ENCODE measurements at places on chromosomes 11 and 22.

DNA sequence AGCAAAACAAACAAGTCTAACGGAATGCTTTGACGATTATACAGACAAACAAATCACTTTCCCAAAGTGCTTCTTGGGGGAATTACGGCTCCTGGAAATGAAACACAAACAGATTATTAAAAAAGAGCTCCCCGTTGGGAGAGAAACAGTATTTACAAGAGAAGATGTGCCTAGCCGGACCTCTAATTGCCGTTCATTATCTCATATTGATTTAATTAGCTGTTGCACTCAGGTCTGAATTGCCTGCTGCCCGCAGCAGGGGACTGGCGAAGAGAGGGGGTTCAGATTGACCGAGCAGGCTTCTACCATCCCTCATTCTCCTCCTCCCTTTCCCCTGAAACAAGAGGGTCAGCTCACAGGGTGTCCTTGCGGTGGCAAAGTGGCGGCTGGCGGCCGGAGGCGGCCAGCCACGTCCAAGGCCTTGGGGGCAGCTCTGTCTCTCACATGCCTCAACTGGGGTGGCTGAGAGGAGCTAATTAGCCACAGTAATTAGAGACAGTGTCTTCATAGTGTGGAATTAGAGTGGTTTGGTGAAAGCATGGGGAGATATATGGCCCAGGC, 295.1 kb downstream of the MIAT start:
- no peak for DNase-seq

DNA sequence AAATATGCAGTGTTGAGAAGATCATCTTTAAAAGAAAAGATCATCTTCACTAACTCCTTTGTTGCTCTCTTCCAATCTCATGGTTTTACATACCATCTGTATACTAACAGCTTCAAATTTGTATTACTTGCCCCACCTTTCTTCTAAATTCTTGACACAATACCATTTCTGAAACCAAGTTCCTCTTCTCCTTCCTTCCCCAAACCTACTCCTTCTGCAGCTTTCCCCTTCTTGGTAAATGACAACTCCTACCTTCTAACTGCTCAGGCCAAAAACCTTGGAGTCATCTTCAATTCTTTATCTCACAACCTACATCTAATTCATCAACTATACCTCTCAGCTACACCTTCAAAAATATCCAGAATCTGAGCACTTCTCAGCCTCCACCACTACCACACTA, 9.3 kb downstream of the PRCP start:
- DNase-seq: no peak

GRCh38 chr11:66745356-66746235, 16.6 kb upstream of the SPTBN2 start:
- DNase-seq: no peak

DNA sequence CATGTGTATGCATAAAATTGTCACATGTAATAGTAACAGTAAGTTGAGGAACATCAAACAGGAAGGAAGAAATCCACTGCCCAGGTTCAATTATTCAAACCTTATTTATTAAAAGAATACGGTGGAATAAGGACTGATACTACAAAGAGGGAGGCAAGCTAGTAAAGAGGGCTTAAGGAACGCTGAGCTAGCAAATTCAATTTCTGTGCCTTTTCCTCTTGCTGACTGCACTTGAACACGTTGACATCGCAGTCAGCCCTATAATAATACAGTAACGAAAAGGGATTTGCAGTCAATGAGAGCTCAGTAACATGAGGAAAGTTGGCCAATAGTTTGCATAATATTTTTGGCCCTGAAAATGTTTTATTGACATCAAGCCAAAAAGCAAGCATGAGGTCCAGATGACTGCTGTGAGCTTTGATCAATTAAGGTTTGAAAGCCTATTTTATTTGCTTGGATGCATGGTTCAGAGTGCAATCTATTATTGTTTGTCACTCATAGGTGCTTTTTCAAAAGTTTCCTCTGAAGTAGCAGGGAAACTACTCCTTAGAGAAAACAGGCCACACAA, 861.8 kb downstream of the LRRC4C start:
- no peak for DNase-seq

- DNase-seq: no peak
These were observed 57.4 kb downstream of the BUD13 start for GRCh38 chr11:116715383-116715782.

- no peak for DNase-seq
These were observed 450 bp downstream of the CBX6 start for GRCh38 chr22:38871360-38872171.

GRCh38 chr22:40024201-40025061, 29.7 kb downstream of the FAM83F start:
- peak; percentile 91 for DNase-seq

DNA sequence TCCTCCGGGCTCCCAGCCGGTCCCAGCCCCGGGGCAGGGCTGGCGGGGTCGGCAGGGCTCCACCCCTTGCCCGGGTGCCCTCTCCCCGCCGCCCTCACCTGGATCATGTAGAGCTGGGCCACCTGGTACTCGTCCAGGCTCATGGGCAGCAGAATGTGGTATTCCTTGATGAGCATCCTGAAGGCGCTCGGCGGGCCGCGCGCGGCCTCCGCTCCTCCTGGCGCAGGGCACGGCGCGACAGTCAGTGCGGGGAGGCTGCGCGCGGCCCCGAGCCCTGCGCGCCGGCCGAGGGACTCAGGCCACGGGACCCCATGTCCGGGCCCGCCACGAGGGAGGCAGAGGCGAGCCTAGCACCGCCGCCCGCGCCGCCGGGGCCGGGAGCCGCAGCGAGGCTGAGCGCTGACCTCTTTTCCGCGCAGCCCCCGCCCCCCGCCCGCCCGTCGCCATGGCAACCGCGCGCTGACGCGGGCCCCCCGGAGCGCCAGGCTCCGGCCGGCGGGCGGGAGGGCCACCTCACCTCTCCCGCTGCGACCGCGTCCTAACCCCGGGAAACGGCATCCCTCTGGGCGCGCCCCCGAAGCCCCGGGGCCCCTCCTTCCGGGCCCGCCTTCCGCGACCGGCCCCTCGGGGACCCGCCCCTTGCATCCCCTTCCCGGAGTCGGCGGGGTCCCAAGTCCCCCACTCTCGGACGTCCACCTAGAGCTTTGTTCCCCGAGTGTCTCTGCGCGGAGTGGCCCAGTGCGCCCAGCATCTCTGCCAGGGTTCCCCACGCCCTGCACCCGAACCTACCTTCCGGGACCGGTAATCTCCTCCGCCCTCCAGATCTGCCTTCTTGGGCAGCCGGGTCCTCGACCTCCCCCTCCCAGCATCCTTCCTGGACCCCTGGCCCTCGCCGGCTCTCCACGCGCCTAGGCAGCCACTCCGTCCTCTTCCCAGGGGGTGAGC, 886 bp downstream of the PITPNM1 start:
- DNase-seq: peak; percentile 58

GRCh38 chr11:76589964-76590950, 80.3 kb downstream of the LRRC32 start:
- no peak for DNase-seq

DNA sequence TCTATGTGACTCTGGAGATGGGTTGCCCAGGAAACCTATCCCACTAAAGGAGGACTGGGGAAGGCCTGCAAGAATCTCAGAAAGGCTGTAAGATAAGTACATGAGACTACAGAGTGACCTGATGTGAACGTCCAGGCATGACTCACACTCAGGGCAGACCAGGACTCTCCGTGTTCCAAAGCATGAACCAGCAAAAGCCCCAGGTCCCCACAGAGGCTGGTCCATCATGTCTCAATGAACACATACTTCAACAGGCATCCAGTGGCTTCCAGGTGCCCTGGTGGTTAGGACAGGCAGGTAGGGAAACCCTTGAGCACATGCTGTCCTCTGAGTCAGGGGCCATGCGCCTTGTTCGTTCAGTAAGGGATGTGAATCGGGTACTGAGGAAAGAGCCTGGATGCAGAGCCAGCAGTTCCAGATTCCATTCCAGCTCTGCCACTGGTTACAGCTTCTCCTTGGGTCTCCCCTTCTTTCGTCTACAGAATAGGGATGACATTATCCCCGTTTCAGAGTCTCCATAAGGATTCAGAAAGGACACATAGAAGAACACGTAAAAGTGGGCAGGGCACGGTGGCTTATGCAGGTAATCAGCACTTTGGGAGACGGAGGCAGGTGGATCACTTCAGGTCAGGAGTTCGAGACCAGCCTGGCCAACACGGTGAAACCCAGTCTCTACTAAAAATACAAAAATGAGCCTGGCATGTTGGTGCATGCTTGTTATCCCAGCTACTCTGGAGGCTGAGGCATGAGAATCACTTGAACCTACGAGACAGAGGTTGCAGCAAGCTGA, 129.0 kb upstream of the TEAD1 start:
- DNase-seq: no peak

- DNase-seq: no peak
These were observed 47.2 kb downstream of the MCHR1 start for GRCh38 chr22:40726514-40726913.

DNA sequence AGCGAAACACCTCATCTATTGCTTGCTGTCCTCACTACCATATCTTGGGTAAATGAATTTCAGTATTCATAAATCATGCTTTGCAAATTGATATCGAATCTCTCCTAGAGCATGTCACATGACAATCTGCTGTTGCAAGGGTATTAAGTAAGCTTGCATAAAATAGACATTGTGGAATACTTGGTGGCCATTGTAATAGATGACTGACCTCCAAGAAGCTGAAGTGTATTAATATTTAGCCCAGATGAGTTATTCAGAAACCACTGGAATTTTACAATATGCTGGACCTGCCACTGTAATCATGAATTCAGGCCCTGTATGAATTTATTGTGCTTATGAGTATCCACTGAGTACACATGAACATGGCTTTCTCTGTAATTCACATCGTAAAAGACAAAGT, 289.7 kb upstream of the ARHGAP42 start:
- DNase-seq: no peak

DNA sequence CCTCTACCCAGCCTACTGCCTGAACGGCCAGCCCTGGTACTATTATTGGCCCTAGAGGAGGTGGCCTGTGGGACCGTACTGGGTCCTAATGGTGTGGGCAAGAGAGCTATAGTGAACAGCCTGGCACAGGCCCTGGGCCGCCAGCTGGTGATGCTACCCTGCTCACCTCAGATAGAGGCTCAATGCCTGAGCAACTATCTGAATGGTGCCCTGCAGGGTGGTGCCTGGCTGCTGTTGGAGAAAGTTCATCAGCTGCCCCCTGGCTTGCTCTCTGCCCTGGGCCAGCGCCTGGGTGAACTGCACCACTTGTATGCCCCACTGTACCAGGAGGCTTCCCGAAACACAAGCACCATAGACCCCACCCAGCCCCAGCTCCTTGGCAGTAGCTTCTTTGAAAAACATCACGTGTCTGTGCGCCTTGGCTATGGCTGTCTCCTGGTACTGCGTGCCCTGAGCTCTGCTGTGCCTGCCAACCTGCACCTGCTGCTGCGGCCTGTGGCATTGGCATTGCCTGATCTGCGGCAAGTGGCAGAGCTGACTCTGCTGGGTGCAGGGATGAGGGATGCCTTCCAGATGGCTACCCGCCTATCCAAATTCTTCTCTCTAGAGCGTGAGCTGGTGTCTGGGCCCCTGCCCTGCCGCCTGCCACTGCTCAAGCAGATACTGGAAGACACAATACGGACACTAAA, 49.0 kb downstream of the DNHD1 start:
- DNase-seq: no peak

DNA sequence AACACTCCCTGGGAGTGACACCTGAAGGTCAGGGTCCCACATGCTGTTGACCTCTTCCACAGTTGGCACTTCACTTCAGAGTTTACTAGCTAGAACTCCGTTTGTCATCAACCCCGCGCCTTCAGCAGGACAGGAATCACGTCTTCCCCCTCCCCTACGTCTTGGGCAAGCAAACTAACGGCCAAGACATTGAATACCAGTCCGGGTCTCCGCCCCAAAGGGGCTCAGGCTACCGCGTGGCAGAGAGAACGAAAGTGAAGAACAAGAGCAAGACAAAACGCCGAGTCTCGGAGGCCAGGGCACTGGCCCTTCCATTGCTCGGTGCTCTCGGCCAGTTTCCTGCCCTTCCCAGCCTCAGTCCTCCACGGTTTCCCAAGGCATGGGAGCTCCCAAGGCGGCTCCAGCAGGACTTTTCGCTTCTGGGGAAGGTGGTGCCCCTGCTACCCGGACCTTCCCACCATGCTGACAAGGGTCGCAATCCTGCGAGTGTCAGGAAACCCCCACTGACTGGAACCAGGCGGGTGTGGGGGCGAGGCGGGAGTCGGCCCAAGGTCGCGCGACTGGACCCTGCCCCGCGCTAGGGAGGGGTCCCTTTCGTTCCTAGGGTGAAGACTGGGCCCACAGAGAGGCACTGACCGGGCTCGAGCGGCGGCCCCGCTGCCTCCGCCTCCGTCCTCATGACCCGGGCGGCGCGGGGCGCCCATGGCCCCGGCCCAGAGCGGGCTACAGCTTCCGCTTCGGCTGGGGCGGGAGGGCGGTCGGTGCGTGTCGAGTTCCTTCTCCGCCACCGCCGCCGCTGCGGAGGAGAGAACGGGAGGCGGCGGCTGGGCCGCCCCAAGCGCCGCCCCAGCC, at the start of gene GUCD1:
GUCD1 (minus strand) TSS at position 826 of the 852 bp plus-strand sequence; CDS start at position 679, 147 bp downstream.
- peak; percentile 33 for DNase-seq

GRCh38 chr22:41526830-41527799, 17.2 kb downstream of the POLR3H start:
- peak; percentile 67 for DNase-seq

DNA sequence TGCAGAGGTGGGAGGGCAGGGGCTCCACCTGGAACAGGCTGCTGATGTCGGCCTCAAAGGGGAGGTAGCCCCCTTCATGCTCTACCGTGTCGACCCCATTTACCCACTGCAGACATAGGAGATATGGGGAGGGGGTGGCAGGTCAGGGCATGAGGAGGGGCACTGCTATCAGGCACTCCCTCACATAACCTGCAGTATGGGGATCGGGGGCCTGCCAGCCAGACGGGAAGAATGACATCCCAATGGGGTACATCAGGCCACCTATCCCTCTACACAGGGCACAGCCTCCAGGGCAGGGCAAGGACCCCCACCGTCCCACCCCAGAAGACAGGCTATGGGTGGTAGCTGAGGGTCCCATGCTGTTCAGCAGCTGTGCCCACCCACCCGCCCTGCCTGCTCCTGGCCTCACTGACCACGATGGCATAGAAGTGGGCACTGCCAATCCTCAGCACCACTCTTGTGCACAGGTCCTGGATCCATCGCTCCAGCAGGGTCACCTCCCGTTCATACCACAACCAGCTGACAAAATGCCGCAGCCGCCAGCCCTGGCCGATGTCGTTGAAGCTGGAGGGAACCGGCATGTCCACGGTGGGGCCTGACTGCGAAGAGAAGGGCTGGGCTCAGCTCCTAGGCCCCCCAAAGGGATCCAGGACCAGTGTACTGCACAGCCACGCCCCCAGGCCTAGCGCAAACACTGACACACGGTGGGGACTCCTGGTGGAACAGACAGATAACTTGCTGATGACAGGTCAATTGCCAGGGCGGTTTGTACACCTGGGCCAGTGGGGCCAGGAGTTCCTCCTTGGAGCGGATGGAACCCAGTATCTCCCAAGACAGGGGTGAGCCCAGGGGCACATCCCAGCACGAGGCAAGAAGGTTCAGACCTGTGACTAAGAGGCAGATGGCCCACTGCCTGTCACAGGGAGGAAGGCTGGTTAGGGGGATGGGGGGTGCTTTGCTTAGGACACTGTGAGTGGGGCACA, 24.1 kb downstream of the RGL4 start:
- DNase-seq: no peak
